ENCODE measurements at places on chromosomes 7 and 10.

- peak; percentile 88 for ATAC-seq
Measured at GRCh38 chr10:12252882-12253546, 57.0 kb downstream of the CDC123 start.

DNA sequence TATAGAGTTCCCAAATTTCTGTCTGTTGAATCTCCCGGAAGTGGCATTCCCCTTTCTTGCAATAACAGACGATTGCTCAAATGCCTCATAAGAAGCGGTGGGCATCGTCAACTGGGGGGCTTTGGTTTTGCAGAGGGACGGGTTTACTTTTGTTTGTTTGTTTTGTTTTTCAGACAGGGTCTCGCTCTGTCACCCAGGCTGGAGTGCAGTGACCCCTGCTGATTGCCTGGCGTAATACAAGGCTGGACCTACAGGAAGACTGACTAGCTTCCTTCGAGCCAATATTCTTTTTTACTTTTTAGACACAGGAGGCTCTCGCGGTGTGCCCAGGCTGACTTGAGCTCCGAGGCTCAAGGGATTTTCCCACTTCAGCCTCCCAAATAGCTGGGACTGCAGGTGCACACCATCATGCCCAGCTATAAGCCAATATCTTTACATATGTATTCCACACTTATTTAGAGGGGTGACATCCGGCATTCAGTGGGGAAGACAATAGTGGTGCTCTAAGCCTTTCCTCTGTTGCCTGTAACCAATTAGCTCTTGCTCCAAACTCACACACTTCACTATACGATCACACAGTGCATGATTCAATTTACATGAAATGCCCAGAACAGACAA, 58.1 kb downstream of the FHIP2A start:
- no peak for ATAC-seq

GRCh38 chr10:71094712-71095390, 117.5 kb upstream of the UNC5B start:
- ATAC-seq = no peak

GRCh38 chr7:121079425-121080169, 91.1 kb downstream of the CPED1 start:
- no peak for ATAC-seq
